ENCODE measurements at places on chromosomes 7 and 10. TPM values are rescaled to one million over a fixed set of nuclear protein-coding genes. Genes with fewer than 3 reads are reported as not detected.

The SLC37A3 gene
- total RNA-seq: 35.3 TPM

DNA sequence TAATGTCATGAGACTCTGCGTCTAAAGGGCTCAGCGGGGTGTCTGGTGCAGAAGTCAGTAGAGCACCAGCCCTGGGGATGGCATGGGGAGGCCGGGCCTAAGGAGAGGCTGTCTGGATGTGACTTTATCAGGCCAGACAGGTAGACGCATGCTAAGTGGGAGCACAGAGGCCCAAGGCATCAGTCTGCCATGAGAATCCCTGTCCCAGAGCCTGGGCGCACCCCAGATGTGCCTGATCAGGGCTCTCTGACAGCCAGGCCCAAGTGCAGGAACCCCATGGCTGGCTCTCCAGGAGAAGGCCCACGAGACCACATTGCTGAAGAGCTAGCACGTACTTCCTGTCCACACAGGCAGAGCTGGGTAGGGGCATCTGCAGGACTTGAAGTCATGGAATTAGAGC, 48.0 kb upstream of the CPXM2 start:
- DNase-seq: no peak

DNA sequence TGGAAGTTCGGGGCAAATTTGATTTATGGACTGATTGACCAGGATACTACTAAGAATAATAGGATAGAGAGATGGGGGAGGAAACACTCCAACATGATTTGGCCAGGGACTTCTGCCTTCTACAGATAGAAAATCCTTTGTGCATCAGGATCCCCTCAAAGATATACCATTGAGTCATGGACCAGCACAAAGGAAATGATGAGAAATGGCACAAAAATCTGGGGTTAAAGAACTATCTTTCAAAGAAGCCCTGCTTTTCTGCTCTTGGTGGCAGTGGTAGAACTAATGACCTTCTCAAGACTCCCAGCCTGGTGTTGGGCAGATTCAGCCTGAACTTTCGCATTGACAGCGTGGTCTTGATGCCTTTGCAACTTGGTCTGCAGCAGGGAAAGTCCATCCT, 27.6 kb upstream of the LAMB1 start:
- DNase-seq: no peak

The NRBF2 gene
- 17.7 TPM for total RNA-seq

DNA sequence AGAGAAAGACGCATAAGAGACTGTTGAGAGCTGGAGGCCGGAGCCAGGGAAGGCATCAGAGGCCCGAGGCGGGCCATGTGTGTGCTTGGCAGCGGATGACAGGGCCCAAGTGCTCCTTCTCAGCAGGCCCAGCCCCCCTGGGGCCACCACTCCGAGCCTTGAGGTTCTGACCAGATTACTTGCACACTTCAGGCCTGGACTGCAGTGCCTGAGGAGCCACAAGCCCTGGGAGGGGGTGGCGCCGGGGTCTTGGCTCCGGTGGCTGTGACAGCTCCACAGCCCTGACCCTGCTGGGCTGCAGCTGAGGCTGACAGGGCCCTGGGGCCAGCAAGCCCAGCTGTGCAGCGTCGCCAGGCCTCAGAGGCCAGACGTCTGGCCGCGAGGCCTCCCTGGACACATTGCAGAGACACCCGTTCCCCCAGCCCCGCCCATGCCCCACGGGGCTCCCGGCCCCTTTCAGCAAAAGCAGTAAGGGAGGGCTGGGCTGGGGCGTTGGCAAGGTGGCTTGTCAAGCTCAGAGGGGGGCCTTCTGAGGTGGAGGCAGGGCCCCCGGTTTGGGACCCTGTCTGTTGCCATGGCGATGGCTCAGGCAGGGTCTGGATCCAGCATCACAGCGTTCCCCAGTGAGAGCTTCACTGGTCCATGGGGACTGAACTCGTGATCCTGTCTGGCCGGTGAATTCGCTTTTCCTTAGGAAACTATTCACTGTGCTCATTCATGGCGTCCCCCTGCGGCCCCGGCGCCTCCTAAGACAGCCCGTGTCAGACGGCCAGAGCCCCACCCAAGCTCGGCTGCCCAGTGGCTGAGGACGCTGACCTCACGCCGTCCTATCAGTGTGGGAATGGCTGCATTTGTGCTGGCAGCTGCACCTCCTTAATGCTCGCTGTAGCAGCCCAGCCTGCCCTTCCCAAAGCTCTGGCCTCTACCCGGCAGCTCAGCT, 5.7 kb downstream of the ELN start:
- DNase-seq: no peak

The HOXA5 gene
- 21.4 TPM for total RNA-seq

DNA sequence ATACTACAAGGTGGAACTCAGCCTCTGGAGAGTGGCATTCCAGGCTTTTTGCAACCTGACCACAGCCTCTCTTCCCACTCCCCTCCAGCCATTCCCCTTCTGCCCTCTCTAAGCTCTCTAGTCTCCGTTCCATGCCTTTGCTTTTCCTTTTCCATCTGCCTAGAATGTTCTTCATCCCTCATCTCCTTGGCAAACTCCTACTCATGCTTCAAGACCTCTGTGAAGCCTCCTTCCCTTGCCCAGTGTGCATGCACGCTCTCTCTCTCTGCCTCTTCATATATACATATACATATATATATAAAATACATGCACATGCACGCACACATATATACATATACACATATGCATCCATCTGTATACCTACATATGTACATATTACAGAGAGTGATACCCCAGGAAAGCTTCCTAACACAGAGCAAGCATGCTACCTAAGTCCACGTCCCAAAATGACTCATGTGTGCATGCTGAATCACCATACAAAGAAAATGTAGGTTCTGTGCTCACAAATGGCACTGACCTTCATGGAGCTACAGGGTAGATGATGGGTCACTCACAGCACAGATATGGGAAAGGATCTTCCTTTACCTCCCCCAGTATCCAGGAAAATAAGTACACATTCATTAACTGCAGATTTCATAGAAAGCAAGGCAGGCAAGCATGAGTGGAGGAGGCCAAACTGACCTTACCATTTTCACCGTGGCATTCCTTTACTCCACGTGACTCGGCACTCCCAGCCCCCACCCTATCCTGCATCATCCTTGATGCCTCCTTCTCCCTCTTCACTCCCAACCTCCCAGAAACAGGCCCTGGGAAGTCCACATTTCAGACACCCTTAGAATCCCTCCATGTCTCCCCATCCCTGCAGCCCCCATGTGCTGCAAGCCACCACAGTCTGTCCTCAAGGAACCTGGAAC, 238.4 kb upstream of the ZMIZ1 start:
- no peak for DNase-seq

- DNase-seq: no peak
Observed at GRCh38 chr10:78513330-78513729, 479.7 kb downstream of the RPS24 start.

The CAMK2B gene
- 1.6 TPM for total RNA-seq

Measured in endothelial cell of umbilical vein (primary cell).